HCT116 (cell line): ENCODE measurements at places on chromosomes 3 and 15. TPM values are rescaled to one million over a fixed set of nuclear protein-coding genes. Genes with fewer than 3 reads are reported as not detected.

The GOLGA8T gene
- not detected for total RNA-seq

The SNURF gene
- 0.44 TPM for total RNA-seq

The ADCY5 gene
- 0.49 TPM for total RNA-seq

The MKRN3 gene
- total RNA-seq = 10.1 TPM

DNA sequence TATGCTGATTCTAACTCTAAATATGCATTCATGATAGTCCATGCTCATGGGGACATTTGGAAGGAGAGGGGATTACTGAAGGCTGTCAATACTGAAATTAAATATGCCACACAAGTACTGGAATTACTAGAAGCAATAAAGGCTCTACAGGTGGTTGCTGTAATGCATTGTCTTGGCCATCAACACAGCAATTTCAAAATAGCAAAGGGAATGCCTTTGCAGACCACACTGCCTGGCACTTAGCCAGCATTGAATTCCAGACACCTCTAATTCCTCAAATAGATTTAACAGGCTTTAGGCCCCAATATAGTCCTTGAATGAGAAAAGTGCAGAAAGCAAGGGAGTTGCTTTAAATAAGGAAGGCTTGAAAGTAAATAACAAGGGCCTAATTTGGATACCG is 115.8 kb upstream of the PLCL2 start:
- no peak for DNase-seq

GRCh38 chr15:95194746-95195145 is 963.4 kb downstream of the MCTP2 start:
- no peak for DNase-seq

DNA sequence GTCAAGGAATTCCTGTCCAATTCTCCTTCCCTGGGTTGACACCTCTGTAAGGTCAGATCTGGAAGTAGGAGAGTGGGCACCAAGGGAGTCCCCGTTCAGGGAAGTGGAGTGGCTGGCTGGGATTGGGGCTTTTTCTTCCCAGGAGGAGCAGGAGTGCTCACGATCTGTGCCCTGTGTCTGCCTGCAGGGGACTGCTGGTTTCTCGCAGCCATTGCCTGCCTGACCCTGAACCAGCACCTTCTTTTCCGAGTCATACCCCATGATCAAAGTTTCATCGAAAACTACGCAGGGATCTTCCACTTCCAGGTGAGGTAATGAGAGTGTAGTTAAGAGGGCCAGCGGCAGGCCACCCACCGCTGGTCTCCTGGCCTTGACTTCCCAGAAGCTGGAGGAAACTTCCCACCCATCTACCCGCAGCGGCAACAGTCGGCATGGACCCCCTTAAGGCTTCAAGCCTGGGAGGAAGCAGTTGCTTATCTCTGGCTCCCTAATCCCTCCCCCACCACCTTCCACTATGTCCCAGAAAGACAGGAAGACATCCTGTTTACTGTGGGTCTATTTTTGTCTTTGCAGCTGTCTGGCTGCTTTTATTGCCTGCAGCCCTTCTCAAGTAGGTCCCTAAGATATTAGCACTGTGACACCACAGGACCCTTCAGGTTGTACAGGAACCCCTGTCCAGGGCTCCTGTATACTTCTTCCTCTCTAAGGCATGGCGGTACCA is 26.8 kb downstream of the CAPN3 start:
- DNase-seq = no peak

GRCh38 chr3:139235192-139235591 is 108.6 kb upstream of the MRPS22 start:
- no peak for DNase-seq
